Erythroblast (primary cell): ENCODE measurements at places on chromosomes 2 and 18.
A peak's percentile ranks its signal among the peaks of the same experiment; 100 is the strongest.

- no peak for DNase-seq
Measured at GRCh38 chr2:111188681-111189080, 68.0 kb downstream of the BCL2L11 start.

- DNase-seq = peak; percentile 75
Measured at GRCh38 chr18:77140439-77141109, 8.0 kb upstream of the MBP start.

DNA sequence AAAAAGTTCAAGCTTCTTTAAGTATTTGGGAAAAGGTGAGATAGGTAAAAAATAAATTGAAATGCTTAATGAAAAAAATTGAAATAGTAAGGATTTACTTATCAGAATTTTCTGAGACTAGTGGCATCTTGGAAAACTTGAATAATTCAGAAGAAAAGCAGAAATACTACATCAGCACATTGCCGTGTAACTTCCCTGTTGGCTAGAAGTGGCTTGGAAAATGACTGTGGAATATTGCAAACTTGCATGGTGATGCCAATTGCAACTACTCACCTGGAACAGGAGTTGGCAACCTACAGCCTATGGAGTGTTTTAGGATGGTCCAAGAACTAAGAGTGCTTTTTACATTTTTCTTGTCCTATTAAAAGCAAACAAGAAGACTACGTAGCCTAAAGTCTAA, 603.5 kb upstream of the VRK2 start:
- DNase-seq = no peak

DNA sequence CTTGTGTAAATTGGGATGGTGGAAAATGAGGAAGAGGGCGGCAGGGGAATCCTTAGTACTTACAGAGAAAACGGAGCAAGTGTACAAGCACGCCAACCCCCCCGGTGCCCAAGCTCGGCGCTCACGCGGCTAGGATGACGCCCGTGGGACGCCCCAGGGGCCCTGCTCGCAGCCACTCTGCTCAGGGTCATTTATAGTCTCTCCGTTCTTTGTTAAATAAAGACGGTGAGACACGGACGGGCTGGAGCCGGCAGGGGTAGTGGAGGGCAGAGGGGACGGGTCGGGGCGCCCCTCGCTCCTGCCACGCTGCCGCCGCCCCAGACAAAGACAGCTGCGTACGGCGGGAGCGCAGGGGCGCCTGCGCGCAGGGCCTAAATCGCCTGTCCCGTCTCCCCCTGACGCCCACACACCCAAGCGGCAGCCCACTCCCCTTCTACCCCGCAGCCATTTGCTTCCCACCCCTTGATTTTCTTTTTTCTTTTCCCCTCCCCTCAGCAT, 37.8 kb downstream of the PCBP1 start:
- DNase-seq = peak; percentile 83

- no peak for DNase-seq
Measured at GRCh38 chr18:2414235-2414634, 157.1 kb downstream of the METTL4 start.

- DNase-seq = no peak
Measured at GRCh38 chr2:39140322-39140847, 19.5 kb upstream of the SOS1 start.

DNA sequence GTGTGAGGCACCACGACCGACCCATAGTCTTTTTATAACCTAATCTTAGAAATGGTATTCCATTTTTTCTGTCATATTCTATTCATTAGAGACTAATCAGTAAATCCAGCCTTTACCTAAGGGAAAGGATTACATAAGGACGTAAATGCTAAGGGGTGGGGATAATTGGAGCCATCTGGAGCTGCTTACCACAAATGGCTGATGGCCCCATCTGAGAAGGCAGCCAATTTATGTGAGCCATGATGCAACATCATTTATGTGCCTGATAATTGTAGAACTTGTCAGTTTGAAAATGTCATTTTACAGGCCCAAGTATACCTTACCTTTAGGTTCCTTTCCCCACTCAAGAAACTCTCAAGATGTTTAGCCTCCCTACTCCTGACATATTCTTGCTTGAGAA, 44.0 kb downstream of the ARHGEF33 start:
- DNase-seq = no peak

GRCh38 chr2:18950361-18950851, 361.0 kb upstream of the NT5C1B start:
- no peak for DNase-seq

- DNase-seq = no peak
Measured at GRCh38 chr2:17792515-17792914, 23.7 kb upstream of the MSGN1 start.

- DNase-seq = no peak
Measured at GRCh38 chr2:187210726-187211125, 237.3 kb downstream of the CALCRL start.

DNA sequence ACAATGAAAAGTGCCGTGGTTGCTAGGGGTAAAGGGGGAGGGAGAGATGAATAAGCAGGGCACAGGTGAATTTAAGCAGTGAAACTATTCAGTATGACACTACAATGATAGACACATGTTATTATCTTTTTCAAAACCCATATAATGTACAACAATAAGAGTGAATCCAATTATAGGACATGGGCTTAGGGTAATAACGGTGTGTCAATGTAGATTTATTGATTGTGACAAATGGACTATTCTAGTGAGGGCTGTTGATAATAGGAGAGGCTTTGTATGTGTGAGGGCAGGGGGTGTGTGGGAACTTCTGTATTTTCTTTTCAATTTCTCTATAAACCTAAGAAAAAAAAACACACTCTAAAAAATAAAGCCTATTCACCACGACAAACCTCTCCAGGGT, 223.8 kb downstream of the RIT2 start:
- DNase-seq = no peak

- DNase-seq = no peak
Measured at GRCh38 chr2:241133436-241133820, 15.8 kb downstream of the PASK start.

DNA sequence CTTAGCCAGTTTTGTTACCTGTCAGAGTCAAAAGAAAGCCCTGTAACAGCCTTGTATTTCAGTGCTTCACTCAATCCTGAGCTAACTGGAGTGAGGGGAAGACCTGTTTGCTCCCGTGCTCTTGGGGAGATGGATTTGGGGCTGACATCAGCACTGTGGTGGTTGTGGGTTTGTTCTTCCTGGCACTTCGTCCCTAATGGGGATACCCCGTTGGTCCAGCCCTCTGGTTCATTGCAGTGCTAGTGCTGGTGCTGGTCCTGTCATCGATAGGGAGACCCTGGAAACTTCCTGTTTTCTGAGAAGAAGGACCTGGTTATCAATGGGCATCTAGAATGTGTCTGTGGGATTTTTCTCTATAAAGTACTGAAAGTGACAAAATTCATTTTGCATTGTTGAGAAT, 205.4 kb downstream of the ZNF407 start:
- no peak for DNase-seq

DNA sequence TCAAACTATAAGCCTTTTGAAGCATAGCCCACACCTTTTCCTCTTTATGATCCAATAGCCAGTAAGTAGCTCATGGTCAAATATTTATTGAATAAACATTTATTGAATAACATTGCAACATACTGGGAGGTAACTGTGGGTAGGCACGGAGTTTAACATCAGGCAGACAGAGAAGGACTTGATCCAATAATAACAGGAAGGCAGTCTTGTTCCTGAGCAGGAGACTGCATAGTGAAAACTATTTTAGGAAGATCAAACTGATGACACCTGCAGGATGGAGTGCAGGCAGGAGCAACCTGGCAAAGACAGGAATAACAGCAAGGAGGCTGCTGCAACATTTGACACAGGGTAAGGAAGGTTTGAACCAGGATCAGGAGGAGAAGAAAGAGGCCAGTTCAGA, 3.1 kb upstream of the DCTN1 start:
- no peak for DNase-seq

- DNase-seq = no peak
Measured at GRCh38 chr2:172109988-172110811, 7.5 kb upstream of the DLX2 start.

DNA sequence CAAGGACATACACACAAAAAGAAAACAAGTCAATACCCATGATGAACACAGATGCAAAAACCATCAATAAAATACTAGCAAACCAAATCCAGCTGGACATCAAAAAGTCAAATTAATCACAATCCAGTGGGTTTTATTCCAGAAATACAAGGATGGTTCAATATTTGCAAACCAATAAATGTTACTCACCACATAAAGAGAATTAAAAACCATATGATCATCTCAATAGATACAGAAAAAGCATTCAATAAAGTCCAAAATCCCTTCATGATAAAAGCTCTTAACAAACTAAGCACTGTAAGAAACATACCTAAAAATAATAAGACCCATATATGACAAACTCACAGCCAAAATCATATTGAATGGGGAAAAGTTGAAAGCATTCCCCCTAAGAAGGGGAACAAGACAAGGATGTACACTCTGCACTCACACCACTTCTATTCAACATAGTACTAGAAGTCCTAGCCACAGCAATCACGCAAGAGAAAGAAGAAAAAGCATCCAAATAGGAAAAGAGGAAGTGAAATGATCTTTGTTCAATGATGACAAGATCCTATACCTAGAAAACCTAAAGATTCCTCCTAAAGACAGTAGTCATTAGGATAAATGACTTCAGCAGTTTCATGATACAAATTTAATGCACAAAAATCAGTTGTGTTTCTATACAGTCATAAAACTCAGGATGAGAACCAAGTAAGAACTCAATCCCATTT, 62.6 kb downstream of the TRAPPC8 start:
- no peak for DNase-seq

GRCh38 chr2:180258041-180258537, 251.0 kb upstream of the CWC22 start:
- no peak for DNase-seq

DNA sequence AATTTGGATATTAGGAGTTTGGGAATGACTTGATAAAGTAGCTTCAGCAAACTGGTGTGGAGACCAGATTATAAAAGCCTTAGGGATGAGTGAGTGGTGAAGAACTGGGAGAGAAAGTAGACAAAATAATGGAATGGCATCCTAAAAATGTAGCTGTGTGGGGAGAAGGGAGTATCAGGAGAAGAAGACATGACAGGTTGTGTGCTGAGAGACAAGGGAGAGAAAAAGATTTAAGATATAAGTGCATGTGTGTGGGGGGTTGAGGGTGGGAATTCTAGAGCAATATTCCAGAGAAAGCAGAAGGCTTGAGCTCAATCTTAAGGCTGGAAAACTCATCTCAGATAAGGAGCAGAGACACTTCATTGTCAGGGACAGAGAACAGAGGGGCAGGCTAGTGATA, 159.5 kb downstream of the HNMT start:
- no peak for DNase-seq

DNA sequence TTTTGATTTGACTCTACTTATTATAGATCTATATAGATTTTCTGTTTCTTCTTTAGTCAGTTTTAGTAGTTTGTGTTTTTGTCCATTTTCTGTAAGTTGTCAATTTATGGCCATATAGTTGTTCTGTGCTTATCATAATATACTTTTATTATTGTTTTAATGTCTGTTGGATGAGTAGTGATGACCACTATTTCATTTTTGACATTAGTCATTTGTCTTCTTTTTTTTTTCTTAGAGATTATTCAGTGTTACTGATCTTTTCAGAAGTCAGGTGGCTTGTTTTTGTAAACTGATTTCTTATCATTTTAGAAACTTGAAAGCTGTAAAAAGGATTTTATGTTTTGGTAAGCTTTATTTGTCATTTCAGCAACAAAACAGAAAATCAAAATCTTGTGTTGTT, 57.3 kb downstream of the EPC2 start:
- DNase-seq = no peak

DNA sequence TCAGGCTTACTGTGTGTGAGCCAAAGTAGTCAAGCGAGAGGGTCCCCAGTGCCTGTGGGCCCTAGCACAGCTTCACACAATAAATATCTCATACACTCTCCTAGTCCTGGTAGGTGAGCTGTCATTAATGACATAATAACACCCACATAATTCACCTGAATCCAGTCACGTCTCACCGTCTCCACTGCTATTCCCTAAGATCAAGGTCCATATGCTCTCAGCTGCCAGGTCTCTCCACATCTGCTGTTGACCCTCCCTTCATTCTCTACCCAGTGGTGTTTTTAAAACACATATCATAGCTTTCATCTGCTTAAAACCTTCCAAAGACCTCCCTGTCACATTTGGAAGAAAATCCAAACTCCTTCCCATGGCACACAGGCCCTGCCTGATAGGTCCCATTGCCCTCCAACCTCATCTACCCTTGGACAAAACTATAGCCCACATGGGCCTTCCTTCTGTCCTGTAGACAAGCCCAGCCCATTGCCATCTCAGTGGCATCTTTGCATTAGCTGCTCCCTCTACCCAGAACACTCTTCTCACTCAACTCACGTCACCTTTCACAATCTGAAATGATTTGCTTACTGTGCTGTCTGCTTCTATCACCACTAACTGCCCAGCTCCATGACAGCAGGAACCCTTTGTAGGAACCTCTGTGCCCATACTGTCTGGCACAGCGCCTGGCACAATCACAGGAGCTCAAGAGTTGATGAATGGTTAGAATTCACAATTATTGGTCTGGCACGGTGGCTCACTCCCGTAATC, 7.5 kb downstream of the KCNG3 start:
- no peak for DNase-seq

GRCh38 chr18:56721491-56721890, 70.3 kb downstream of the WDR7 start:
- DNase-seq = no peak

DNA sequence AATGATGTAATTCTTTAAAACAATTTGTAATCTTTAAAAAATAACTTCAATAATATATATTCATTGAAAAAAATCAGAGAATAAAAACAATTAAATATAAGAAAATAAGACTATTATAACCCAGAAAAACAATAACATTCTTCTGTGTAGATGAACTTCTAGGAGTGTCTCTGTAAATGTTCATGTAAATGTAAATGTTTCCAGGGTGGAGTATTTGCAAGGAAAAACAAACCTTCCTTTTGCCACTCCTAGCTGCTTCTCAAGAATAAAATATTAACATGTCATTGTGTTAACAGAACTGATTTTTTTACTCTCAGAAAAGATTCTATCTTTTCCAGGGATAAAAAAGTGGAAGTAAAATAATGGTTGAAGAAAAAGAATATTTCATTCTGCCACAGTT, 431.9 kb downstream of the PLCL1 start:
- no peak for DNase-seq
